Left kidney (tissue), 8 donors: ENCODE measurements at places on chromosomes 16 and 17.

DNA sequence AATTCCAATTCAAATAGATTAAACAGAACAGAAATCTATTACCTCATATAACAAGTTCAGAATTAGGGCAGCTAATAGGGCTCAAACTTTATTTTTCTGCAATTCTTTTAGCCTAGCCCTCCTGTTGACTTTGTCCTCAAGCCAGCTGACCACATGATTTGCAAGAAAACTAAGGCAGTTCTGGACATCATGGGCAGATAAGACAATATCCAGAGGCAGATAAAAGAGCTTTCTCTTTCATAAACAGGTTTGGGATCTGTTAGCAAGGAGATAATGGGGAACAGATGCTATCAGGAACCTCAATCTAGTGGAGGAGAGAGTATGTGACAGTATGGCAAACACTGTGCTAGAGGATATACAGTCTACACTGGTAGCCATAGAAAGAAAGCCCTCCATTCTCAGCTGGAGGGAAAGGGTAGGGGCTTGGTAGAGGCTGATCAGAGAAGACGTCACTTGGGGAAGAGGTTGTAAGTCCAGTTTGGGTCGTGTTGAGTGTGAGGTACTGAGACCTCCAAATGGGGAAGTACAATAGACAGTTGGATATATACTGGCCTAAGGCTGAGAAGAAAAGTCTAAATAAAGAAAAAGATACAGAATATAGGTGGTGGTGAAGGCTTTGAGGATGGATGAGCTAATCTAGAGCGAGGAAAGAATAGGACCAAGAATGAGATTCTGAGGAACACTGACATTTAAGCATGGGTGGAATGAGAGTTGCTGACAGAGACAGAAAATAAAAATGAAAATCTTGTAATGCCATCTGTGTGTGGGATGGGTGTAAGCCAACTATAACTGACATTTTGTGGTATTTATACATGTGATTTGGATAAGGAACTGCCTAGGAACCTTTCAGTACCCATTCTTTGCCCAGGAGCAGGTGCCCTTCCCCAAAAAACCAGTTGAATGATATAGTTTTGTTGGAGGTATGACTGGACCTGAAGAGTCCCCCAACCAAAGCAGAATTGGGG, 67.4 kb downstream of the CYB561 start:
- no peak for DNase-seq

DNA sequence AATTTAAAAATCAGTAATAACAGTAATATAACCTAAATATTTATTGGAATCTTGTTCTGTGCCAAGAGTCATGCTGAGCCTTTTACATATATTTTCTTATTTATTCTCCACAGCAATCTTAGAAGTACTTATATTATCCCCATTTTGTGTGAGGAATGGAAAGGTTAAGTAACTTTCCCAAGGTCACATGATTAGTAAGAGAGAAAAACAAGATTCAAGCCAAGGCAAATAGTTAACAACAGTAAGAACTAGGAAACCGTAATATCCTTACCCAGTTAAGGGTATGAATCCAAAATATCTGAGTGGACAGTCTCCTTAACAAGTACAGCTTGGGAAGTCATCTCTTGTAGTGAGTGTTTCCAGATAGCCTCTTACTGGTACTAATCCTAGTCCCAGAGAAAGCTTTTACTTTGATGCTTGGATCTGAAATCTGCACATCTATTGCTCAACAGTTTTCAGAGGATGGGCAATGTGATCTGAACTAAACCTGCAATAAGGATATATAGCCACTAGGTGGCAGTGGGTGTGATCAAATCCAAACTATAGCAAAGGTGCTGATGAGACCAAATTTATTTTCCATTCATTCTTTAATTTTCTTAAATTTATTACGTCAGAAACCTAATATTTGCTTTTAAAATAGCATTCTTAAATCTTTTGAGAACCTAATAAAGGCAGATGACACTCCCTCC, 23.3 kb downstream of the SHISA6 start:
- DNase-seq = no peak

DNA sequence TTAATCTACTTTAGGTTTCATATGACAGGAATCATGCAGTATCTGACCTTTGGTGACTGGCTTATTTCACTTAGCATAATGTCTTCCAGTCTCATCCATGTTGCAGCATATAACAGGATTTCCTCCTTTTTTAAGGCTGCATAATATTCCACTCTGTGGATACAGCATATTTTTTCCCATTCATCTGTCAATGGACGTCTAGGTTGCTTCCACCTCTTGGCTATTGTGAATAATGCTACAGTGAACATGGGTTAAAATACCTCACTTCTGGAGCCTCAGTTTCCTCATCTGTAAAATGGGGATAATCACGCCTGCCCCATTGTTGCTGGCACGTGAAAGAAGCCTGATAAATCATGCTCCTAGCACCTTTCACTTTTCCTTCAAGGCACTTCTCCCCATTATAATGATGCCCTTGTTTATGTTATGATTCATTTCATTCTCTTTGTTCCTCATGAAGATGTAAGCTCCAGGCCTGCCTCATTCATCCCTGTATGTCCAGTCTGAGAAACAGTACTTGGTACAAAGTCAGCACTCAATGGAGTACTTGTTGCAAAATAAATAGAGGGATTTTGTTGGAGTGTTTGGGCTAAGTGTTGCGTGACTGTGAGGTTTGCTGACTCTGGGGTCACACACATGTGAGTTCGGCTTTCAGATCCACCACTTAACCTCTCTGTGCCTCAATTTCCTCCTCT, 59.6 kb downstream of the ABAT start:
- no peak for DNase-seq

DNA sequence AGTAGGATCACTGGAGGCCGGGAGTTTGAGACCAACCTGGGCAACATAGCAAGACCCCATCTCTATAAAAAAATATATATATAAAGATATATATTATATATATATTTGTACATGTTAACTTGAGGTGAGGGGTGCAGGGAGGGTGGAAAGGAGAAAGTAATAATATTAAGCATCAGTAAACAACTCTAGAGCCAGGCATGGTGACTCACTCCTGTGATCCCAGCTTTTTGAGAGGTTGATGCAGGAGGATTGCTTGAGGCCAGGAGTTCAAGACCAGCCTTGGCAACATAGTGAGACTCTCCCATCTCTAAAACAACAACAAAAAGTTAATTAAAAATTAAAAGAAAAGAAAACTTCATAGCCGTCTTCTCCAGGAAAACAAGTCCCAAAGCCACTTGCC, 61.7 kb upstream of the SMURF2 start:
- no peak for DNase-seq

- DNase-seq = no peak
Observed at GRCh38 chr16:17568239-17568638, 97.5 kb upstream of the XYLT1 start.

GRCh38 chr16:65054457-65054856, 67.4 kb downstream of the CDH11 start:
- no peak for DNase-seq

DNA sequence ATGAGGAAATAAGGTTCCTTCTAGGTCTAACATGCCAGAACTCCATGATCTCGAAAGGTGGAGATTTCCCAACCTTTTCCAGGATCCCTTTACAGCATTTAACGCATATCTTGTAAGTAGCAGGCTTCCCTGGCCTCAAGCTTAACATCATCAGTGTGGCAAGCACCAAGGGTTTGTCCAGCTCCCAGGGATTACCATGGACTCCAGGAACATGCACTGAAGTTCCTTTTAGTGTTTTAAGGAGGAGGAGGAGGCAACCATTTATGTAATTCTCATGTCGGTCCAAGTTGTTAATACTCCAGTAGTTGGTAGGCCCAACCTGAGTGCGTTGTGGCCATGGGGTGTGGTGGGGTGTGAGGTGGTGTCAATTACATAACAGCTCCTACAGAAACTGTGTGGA, 11.8 kb upstream of the SKAP1 start:
- no peak for DNase-seq

GRCh38 chr16:4846503-4846900, 586 bp downstream of the GLYR1 start:
- DNase-seq = peak; percentile 22

GRCh38 chr16:56547120-56547948, 17.5 kb upstream of the MT4 start:
- DNase-seq = no peak

DNA sequence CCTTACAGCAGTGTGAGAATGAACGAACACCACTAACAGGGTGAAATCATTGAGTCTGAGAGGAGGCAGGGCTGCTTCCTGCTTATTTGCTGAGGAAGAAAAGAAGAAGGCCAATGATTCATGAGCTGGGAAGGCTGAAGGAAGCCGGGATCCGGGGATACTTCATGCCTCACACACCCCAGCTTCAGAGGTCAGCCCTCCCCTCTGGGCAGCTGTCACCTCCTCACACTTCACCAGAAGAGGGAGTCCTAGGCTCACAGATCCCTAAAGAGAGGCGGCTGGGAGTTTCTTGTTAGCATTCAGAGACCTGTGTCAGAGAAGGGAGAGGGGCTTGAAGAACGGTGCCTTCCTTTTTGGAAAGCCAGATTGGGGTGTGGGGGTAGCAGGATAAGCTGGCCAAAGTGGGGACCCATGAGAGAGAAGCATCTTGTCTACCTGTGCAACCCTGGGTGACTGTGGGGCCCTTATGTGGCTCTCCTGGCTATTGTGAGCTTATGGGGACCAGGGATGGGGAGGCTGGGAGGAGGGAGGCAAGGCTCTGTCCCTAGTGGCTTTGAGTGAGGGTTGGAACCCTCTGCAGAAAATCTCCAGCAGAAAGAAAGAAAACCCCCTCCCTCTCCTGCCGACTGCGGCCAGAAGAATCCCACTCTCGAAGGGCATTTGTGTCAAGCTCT, 94.6 kb downstream of the RGS9 start:
- peak; percentile 62 for DNase-seq

- no peak for DNase-seq
Observed at GRCh38 chr17:36935671-36936454, 1.4 kb upstream of the LHX1 start.

DNA sequence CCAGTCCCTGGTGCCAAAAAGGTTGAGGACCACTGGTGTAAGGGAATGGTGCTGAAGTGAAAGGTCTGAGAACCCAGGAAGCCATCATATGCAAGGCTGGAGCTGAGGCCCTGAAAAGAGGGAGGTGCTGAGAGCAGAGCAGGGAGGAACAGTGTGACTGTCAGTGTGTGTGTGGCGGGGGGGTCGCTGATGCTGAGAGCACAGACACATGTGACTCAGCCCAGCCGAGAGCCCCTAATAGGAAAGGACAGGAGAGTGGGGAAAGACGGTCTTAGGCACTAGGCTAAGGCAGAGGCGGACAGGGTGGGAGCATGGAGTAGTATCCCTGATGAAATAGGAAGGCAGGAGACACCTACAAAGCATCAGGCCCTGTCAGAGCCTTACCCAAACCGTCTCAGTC, 1.2 kb downstream of the B9D1 start:
- DNase-seq = no peak

DNA sequence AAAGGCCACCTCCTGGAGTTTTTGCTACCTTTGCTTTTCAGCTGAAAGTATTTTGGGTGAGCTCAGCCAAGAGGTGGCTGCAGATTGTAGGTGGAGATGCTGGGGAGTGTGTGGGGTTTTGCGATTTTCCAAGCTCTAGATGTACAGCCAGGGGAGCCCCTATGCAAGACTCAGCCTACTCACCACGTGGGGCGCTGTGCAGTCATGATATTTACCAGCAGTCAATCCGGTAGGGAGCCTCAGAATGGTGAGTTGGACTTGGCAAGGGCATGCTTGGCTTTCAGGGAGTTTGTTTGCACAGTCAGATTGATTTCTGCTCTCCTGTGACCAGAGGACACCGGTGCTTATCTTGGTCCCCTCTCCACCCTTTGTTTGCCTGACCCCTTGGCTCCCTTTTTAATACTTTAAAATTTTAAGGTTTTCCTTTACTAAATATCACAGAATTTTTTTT, 175.3 kb downstream of the UTP18 start:
- peak; percentile 45 for DNase-seq

- DNase-seq = no peak
Observed at GRCh38 chr16:79381603-79382042, 218.9 kb downstream of the MAF start.

GRCh38 chr17:19590912-19591551, 57.4 kb downstream of the SLC47A1 start:
- no peak for DNase-seq

DNA sequence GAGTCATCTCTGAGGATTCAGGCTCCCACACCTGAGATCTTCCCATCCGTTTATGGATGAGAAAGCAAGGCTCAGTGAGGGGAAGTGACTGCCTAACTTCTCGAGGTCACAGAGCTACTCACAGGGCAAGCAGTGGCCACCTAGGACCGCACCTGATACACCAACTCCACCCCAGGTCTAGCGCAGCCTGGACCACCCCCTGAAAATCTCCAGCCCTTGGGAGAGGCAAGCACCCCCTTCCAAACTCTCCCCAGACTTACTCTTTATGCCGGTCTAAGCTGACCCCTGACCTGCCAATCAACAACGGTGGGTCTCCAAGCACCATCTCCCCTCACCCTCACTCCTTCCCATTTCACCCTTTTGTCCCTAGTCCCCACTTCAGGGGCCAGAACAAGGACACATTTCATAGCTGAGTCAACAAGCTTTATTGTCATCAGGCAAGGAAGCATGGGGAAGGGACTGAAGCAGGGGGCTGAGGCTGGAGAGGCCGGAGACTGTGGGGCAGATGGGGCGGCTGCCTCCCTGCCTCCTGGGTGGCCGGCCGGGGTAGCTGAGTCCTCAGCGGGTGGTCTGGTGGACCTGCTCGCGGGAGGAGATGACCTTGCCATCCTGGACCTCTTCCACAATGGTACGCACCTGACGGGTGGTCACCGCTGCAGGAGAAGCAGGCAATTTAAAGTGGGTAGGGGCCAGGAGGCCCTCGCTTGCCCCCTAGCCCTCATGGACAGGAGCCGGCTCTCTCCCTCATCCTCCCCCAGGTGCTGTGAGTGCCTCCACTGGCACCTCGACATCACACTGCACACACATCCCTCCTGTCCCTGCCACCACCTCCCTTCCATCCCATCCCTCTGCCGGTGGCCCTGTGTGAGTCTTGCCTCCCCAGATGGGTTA, 5.1 kb downstream of the KRT17 start:
- no peak for DNase-seq

GRCh38 chr17:36943250-36944191, 5.2 kb upstream of the AATF start:
- no peak for DNase-seq

DNA sequence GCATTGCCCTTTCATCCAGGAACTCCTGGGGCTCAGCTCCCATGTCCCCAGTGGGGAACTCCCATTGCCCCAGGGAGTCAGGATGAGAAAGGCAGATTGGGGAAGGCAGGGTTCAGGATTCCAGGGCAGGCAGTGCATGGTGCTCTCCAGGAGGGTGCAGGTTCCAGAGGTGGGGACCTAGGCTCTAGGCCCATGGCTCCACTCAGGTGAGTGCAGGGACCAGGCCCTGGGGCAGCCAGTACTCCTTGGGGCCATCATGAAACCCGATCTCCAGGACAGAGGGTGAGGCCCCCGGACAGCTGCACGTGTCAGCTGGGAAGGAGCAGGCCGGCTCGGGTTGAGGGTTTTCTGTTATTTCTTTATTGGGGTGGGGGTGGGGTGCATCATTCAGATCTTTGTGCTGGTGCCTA, 1.3 kb upstream of the MTSS2 start:
- no peak for DNase-seq

DNA sequence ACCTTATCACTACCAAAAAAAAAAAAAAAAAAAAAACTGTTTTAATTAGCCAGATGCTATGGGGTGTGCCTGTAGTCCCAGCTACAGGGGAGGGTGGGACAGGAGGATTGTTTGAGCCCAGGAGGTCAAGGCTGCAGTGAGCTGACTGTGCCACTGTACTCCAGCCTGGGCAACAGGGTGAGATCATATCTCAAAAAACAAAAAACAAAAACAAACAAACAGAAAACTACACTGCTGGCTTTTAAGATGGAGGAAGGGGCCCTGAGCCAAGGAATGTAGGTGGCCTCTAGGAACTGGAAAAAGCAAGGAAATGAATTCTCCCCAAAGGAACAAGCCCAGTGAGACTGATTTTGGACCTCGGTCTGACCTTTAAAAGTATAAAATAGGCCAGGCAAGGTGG, 61.4 kb downstream of the BEAN1 start:
- no peak for DNase-seq

- DNase-seq = no peak
Observed at GRCh38 chr16:78894886-78895285, 705.7 kb downstream of the MAF start.
